ENCODE measurements at places on chromosomes 11 and 22. TPM values are rescaled to one million over a fixed set of nuclear protein-coding genes. Genes with fewer than 3 reads are reported as not detected.

Gene SLC1A2
- total RNA-seq, result 0.10 TPM

- DNase-seq, result no peak
Measured at GRCh38 chr22:28249402-28249801, 330.3 kb upstream of the PITPNB start.

GRCh38 chr22:50605002-50605612, 4.5 kb downstream of the MAPK8IP2 start:
- no peak for DNase-seq

Gene RHOD
- 26.5 TPM for total RNA-seq

Gene DNAJB13
- not detected for total RNA-seq

GRCh38 chr22:43625242-43625641, 186.9 kb downstream of the EFCAB6 start:
- DNase-seq, result no peak

GRCh38 chr11:128451652-128452470, 135.5 kb downstream of the ETS1 start:
- peak; percentile 97 for DNase-seq

Gene NXPE2
- total RNA-seq, result not detected

DNA sequence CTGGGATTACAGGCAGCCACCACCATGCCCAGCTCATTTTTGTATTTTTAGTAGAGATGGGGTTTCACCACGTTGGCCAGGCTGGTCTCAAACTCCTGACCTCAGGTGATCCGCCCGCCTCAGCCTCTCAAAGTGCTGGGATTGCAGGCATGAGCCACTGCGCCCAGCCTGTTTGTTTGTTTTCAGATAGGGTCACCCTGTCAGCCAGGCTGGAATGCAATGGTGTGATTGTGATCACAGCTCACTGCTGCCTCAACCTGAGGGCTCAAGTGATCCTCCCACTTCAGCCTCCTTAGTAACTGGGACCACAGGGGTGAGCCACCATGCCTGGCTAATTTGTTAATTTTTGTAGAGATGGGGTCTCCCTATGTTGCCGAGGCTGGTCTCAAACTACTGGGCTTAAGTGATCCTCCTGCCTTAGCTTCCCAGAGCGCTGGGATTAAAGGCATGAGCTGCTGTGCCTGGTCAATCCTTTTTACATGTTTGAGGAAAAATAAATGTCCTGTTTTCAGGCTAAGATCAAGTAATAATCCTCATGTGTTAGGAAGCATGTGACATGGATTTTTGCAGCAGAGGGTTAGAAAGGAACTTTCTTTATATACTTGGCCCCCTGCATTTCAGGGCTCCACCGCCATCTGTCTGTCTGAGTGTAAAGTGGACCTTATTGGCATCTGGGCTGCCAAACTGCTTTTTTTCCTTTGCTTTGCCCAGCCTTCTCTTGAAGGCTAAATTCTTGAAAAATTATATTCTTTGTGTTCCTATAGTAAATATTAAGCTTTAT, 4.8 kb upstream of the SLC3A2 start:
- DNase-seq, result no peak

- no peak for DNase-seq
Measured at GRCh38 chr11:25349537-25349936, 852.7 kb downstream of the LUZP2 start.

Gene SPDYC
- not detected for total RNA-seq

Gene SCGB1D2
- not detected for total RNA-seq

DNA sequence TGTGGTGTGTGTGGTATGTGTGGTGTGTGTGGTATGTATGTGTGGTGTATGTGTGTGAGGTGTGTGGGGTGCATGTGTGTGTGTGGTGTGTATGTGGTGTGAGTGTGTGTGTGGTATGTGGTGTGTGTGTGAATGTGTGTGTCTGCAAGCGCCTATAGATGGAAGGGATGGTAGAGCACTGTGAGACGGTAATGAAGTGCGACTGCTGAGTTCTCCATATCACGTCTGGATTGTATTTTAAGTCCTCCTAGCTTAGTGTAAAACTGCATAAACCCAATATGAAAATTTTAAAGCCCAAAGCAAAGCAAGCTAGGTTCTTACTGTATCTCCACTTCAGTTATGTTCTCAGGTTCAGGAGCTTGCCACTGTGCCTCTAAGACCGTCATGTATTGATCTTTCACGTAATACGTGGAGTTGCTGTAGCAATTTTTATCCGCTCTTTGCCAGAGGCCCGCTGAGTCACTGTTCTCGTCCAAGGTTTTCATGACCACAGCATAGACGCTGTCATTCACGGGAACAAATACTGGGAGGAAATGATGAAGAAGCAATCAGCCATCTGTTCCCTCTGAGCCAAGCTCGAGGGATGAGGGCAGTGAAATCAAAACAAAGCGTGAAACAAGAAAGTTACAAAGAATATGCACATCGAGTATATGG, 5.5 kb downstream of the PLET1 start:
- no peak for DNase-seq

Gene PGAP2
- 14.4 TPM for total RNA-seq

DNA sequence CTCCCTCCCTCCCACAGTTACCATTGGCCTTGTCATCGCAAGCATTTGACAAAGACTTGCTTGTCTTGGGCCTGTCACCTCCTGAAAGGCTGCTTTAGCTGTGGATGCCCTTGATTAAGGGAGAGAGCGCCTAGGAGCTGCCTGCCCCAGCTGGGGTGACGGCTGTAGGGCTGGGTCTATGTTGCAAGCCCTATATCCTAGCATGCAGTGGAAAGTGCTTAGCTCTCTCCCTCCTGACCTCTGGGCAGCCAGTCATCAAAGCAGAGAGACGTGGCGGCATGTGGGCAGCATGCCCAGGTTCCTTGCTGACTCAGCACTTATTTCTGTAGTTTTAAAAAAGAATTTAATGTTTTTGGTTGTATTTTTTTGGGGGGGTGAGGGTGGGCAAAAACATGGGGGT, 75.9 kb downstream of the BARX2 start:
- no peak for DNase-seq

Gene F2
- not detected for total RNA-seq

Gene BCO2
- total RNA-seq, result 1.2 TPM

- DNase-seq, result no peak
Measured at GRCh38 chr22:18078329-18079041, 695 bp downstream of the PEX26 start.

DNA sequence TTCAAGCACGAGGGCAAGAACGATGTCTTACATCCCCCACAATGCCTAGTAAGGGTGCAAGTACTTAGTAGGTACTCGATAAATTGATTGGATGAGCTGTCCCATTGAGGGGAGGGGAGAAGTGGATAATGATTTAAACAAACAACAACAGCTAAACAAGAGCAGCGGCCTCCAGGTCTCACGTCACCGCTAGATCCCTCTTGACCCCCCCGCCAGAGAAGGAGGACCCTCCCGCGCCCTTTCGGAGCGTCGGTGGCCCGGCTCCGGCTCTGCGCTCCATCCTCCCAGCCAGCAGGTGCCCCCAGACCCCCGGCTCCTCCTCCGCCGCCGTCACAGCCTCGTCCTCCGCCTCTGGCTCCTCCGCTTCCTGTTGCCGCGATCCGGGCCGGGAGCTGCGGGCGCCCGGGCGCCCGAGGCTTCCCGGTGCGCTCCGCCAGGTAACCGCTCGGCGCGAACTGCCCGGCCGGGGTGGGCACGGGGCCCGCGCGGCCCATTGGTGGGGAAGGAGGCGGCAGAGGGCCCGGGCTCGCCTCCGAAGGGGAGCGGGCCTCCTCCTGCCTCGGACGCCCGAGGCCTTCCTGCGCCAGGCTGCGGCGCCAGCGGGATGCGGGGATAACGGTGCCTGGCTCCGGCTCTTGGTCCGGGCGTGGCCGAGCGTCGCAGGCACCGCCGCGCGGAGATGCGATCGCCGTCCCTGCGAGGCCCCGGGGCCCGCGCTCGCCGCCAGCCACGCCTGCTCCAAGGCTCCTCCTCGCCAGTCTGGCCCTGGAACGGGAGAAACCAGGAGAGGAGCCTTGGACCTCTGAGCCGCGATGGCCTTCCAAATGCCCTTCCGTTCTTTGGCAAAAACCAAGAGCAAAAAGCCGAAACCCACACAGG, at the start of gene TLCD5:
TSS of gene TLCD5 (plus strand) at position 368 of the 879 bp plus-strand sequence. CDS start 2,143 bp downstream, outside the sequence.
- DNase-seq, result no peak

Gene TMEM109
- total RNA-seq, result 104 TPM

- no peak for DNase-seq
Measured at GRCh38 chr22:19836512-19836911, 18.2 kb downstream of the GNB1L start.

GRCh38 chr22:36445158-36445668, 36.2 kb downstream of the TXN2 start:
- DNase-seq, result no peak

- peak; percentile 59 for DNase-seq
Measured at GRCh38 chr11:30585125-30585891, 845 bp downstream of the MPPED2 start.

- no peak for DNase-seq
Measured at GRCh38 chr11:16876053-16876752, 137.8 kb downstream of the C11orf58 start.

- DNase-seq, result peak; percentile 94
Measured at GRCh38 chr11:17734986-17735817, 621 bp downstream of the KCNC1 start.

DNA sequence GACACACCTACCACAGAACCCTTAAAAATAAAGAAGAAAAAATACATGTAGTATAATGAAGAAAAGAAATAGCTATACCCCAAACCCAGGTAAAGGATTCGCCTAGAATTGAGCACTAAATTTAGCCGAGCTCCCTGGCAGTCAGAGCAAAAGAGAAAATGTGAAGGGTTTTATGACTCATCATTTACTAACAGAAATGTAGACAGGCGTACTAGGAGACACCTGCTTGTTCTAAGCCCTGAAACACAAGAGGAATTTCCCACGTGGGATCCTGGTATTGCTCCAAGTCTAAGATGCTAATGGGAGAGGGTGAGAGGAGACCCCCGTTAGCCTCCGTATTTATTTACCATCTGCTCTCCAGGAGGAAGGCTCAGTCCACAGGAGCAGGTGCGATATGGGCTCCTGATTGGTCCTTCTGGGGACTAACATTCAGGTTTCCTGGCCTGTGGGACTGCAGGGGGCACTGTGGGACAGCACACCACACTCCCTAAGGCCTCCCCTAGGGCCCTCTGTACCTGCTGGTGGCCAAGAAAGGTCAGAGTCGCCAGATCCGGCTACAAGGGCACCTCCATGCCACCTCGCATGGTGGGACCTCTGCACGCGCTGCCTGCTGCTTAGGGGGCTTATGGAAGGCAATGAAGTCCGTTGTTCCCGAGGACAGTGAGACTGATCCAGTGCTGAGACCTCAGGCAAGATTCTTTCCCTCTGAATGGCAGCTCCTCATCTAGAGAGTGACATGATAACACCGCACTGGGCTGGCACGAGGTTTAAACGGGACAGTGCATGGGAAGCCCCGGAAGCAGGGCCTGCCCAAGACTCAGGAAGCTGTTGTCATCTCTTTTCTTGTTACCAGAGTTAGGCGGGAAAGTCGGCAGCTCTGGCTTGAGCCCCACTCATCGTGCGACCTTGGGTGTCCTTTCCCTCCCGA, 25.8 kb downstream of the KCNC1 start:
- no peak for DNase-seq

GRCh38 chr11:119044708-119045107, 12.3 kb downstream of the HYOU1 start:
- DNase-seq, result no peak

GRCh38 chr11:18282626-18283025, 16.6 kb downstream of the SAA1 start:
- DNase-seq, result no peak

GRCh38 chr11:1165256-1166041, 7.7 kb downstream of the MUC5AC start:
- DNase-seq, result peak; percentile 92

GRCh38 chr11:47359586-47359985, 7.1 kb upstream of the MYBPC3 start:
- DNase-seq, result no peak

- no peak for DNase-seq
Measured at GRCh38 chr11:33777906-33778305, 3.6 kb upstream of the FBXO3 start.

GRCh38 chr22:49880281-49880680, 26.6 kb downstream of the ZBED4 start:
- peak; percentile 69 for DNase-seq

DNA sequence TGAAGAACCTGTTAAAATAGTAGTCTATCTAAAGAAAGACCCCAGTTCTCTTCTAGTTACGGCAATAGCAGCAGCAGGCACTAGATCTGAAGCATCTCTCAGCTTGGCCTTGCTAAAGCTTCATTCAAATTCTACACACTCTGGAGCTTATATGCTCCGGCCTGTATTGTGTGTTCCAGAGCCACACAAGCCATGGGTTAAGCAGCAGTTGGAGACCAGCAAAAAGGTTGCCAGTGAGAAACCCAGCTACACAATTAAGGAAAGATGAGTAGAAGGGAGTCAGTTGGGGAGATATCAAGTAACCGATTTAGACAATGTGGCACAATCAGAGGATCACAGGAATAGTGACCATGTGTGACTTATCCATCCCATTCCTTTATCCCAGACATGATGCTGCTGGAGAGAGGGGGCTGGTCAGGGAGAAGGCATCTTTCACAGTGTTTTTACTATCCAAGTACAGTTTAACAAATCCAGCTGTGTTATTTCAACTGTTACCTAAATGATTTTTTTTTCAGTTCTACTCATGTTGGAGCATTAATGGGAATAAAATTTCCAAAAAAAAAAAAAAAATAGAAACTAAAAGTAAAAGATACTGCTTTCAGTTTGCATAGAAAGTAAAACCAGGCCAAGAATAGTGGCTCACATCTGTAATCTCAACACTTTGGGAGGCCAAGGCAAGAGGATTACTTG, 41.0 kb downstream of the PAX6 start:
- no peak for DNase-seq

Gene C22orf31
- not detected for total RNA-seq

Gene NPTXR
- total RNA-seq, result 37.5 TPM

Gene PANX2
- total RNA-seq, result 3.3 TPM

Gene NNMT
- 370 TPM for total RNA-seq

GRCh38 chr11:42161886-42162285, 702.4 kb upstream of the LRRC4C start:
- DNase-seq, result no peak

DNA sequence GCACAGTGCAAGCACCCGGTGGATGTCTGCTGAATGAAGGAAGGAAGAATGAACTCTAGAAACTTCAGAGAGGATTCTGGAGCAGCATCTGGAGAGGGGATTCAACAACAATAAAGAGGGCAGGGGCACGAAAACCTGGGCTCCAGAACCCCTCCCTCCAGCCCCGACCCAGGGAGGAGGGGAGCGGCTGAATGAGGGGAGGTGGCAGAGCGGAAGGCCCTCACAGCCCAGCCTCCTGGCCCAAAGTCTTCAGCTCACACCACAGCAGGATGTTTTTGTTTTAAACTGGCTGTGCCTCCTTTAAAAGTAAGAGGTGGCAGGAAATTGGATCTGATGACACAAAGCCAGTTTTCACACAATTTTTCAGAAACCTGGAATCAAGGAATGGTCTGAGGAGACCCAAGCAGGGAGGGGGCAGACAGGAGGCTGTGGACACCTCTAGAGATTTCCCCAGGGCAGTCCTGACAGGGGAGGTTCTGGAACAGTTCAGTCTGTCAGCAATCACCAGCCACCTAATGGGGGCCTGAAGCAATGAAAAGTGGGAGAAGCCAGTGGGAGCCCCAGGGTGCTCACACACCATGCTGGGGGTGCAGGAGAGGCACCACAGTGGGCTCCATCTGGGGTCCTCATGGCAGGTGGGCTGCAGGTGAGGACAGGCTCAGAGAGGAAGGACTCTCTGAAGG, 44.4 kb upstream of the TCF20 start:
- no peak for DNase-seq

GRCh38 chr11:65353900-65354264, 669 bp upstream of the TIGD3 start:
- DNase-seq, result no peak

Gene SLC22A12
- not detected for total RNA-seq

Measured in chondrocyte (in vitro differentiated cells).